ENCODE measurements at places on chromosomes 1 and 21. TPM values are rescaled to one million over a fixed set of nuclear protein-coding genes. Genes with fewer than 3 reads are reported as not detected.

HMGCS2 gene
- total RNA-seq = not detected

TNFSF4 gene
- total RNA-seq = 1.7 TPM

SPRR3 gene
- 0.45 TPM for total RNA-seq

B3GALT5 gene
- not detected for total RNA-seq

ABCG1 gene
- total RNA-seq = 44.2 TPM

OLFML2B gene
- 50.3 TPM for total RNA-seq

PROX1 gene
- total RNA-seq = 2.8 TPM

SPRR2E gene
- total RNA-seq = not detected

Measured in sciatic nerve (tissue), 2 donors.